Bronchial epithelial cell (primary cell): ENCODE measurements at places on chromosomes 13 and 19.

DNA sequence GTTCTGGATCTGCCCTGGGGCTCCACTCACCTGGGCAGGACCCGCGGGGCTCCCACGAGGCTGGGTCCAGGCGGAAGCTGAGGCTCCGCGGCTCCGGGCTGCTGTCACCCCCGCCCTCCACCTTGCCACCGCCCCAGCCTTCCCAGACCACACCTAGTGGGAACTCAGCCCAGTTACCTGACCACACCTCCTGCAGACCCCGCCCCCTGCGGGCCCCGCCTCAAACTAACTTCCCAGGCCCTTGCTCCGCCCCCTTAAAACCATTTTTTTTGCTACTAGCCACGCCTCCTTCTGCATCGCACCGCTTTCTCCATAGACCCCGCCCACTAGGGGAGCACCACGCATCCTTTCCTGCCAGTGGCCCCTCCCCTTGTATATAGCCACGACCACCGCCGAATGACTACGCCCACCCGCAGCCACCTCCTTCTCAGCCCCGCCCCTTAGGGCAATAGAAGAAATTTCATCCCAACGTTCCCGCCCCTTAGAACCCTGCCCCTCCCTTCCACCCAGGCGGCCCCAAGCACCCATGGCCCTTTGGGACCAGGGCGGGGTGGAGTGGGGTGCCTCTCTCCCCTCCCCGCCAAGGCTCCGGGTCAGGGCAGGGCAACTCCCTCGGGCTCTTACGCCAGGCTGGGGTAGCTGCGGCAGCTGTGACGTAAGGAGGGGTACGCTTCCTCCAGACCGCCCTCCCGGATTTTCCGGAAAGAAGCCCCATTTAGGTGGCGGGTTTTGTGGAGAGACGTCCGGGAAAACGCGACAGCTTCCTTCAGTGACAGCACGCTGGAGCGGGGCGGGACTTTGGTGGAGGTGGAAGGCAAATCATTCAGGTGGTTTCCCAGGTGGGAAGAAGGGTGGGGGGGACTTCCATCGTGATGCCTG, at the start of gene SH2D3A:
Gene SH2D3A, minus strand, starts transcription at position 79 of the 879 bp plus-strand sequence. CDS start 3,687 bp downstream, outside the sequence.
- DNase-seq = peak; percentile 90

DNA sequence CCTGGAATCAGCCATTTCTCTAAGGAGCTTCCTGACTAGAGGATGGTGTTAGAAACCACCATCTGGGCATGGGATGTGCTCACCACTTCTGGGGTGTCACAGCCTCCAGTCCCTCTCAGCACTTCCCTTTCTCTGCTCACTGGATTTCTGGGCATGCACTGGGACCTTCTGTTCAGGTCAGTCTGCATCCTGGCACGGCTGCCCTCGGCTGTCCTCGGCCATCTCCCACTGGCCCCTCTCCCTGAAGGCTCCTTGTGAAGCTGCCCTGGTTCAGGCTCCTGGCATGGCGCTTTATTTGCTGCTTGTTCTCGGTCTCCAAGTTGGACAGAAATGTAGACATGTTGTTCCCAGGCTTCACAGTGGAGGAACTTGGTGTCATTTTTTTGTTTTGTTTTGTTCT, 60.0 kb downstream of the TEX29 start:
- no peak for DNase-seq

DNA sequence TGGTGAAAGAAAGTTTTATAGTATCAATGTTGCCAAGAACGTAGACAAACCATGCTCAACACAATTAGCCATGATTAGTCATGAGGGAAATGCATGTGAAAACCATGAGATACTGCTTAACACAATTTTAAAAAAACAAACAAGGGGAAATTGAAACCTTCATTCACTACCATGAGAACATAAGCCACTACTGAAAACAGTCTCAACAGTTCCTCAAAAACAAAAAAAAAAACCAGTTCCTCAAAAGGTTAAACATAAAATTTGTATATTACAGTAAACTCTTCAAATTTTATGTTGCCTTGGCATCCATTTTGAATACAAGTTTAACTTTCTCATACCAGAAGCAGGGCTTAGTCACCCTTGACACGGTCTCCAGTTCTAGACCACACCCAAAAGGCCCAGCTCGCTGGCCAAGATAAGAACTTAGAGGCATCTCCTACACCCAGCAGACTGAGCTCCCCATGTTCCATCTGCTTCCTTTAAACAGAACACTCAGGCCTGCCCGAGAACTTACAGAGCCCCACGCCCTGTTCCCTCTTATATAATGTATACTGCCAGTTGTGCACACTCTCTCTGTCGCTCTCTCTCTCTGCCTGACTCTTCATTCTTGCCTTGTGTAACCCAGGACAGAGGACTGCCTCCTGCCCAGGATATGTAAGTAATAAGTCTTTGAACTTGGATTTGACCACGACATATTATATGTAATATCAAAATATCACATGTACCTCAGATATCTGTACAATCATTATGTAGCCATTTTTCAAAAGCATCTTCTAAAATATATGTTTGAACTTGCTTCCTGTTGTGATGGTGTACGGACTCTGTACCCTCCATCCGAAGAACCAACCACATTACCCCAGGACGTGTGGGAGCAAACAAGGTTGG, 67.4 kb downstream of the STK24 start:
- peak; percentile 86 for DNase-seq

- DNase-seq = peak; percentile 22
Measured at GRCh38 chr13:63107179-63107943, 1691.7 kb upstream of the PCDH20 start.

- no peak for DNase-seq
Measured at GRCh38 chr13:43171489-43171888, 148.1 kb downstream of the DNAJC15 start.

DNA sequence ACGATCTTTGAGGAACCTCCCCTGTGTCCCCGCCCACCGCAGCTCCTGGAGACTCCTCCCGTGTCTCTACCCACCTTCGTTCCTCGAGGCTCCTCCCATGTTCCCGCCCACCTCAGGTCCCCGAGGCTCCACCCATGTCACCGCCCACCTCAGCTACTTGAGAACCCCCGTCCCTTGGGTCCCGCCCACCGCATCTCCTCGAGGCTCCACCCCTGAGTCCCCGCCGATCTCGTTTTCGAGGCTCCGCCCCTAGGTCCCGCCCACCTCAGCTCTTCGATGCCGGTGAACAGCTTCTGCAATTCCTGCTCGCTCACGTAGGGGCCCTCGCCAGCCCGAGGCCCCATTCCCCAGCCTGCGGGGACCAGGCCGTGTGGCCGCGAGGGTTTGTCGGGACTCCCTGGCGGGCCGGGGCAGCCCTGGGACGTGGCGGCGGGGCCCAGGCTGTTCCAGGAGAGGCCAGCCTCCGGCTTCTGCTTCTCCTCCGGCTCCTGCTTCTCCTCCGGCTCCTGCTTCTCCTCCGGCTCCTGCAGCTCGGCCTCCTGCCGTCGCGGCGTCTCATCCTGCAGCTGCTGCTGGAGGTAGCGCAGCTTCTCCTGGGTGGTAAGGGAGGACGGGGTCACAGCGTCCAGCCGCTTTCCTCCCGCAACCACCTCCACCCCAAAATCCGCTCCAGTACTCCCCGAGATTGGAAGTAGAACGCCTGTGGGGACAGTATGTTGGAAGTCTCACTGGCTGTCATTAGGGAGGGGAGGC, 16.7 kb downstream of the TSKS start:
- no peak for DNase-seq

GRCh38 chr19:52638601-52639000, 446 bp upstream of the ZNF83 start:
- DNase-seq = no peak

GRCh38 chr19:47545061-47545948, 27.6 kb downstream of the ZNF541 start:
- DNase-seq = no peak

GRCh38 chr13:65911546-65912193, 1318.5 kb downstream of the PCDH9 start:
- DNase-seq = no peak

DNA sequence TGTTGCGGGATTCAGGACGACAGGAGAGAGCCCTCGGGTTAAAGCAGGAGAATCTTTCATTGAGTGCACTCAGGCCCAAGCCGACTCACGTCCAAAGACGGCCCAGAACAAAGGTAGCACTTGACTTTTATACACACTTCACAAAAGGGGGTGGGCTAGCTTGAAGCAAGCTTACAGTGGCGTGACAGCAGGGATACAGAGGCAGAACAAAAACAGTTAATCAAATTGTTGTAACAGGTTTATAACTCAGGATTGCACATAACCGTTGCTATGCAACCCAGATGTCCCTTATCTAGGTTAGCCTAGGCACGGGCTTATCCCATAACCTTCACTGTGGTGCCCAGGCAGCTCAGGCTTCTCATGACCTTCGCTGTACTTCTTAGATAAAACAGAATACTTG, 2.0 kb downstream of the MED25 start:
- no peak for DNase-seq

GRCh38 chr13:62633448-62633847, 1217.8 kb upstream of the PCDH20 start:
- DNase-seq = no peak

DNA sequence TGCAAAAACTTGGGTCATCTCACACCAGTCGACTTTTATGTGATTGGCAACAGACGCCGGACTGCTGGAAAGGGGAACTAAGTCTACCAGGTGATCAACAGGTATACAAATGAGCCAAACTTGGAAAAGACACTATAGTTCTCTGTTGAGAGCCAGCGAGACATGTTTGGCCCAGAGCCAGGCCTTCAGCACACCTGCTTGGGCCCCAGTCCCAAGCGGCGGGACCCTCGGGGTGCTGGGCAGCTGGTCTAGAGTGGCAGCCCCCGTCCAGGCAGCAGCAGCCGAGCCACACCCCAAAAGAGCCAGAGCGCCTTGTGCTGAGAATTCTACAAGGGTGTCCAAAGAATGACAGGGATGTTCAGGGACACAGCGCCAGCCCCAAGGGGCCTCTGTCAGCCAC, 28.0 kb downstream of the NAXD start:
- DNase-seq = no peak

- peak; percentile 56 for DNase-seq
Measured at GRCh38 chr13:99087954-99088491, 110.2 kb upstream of the DOCK9 start.

- no peak for DNase-seq
Measured at GRCh38 chr13:47004027-47004426, 107.2 kb upstream of the HTR2A start.

DNA sequence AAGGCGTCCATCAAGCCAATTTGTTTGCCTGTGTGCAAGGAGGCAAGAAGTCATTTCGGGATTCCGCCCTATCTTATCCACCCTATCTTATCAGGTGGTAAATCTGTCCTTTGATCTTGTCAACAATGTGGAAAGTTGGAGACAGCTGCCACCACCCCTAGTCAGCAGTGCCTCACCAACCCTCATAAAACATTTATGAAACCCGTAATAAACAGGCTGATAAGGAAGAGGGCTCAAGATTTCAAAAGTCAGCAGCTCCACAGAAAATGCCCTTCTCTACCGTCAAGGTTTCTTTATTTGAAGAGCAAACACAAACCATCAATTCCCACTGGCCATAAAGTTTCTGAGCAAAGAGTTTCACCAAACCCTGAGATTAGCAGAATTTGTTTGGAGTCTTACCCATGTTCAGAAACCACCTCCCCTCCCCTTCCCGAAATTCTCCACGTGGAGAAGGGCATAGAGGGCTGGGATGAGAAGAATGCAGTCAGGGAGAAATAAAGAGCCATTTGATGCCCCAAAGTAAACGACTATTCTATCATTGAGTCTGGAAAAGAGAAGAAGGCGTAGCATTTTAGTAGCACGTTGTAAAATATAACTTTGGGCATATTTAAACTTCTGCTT, 196.0 kb upstream of the GPR12 start:
- no peak for DNase-seq

- no peak for DNase-seq
Measured at GRCh38 chr13:45479661-45480060, 14.9 kb downstream of the COG3 start.

DNA sequence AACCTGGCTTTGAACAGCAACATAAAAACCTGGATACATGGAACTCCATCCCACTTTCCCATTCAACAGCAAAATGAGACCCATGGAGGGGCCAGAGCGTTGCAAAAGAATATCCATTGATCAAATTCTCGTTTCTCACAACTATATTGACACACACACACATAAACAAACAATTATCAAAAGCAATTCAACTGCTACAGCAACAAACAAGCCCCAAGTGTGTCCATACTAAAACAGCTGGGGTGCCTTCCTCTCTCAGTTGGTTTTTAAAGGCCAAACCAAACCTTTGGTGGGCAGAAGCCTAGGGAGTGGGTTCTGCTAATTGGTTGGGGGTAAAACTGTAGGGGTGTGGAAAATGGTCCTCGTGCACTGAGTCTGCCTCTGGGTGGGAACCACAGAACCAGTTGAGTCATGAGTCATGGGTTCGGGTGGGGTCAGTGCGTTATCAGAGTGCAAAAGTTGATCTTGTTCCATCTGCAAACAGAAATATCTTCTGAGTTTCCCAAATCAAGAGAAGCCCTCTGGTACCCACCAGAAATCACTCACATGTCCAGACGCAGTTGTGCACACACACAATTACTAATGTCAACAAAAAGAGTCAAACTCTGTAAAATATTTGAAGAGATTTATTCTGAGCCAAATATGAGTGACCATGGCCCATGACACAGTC, 18.5 kb downstream of the GPR42 start:
- DNase-seq = no peak

DNA sequence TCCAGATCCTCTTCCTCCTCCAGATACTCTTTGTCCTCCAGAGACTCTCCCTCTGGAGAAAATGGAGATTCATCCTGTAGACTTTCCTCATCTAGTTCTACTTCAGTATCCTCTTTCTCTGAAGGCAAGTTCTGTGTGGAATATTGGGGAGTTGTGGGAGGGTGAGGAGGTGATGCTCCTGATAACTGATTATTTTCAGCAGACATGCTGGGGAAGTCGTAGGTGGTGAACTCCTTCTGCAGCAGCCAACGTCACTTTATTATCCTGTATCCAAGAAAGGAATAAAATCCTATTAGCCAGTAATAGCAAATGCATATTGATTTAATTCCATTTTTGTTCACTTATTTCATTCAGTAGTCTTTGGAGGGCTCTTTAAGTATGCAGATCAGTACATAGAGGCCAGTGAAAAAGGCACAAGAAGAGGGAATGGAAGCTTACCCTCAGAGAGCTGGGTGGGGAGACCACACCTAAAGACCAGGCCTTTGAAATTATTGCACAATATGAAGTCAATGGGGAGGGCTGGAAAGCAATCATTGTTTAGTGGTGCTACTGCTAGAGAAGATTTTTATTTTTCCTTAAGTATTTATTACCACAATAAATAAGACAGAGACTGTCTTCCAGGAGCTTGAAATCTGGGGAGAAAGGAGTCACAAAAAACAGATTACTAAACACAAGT, 18.6 kb downstream of the ERICH6B start:
- no peak for DNase-seq

- DNase-seq = peak; percentile 95
Measured at GRCh38 chr19:47633517-47633916, 24.6 kb downstream of the BICRA start.

GRCh38 chr19:9914001-9914314, 22.4 kb downstream of the OLFM2 start:
- no peak for DNase-seq

DNA sequence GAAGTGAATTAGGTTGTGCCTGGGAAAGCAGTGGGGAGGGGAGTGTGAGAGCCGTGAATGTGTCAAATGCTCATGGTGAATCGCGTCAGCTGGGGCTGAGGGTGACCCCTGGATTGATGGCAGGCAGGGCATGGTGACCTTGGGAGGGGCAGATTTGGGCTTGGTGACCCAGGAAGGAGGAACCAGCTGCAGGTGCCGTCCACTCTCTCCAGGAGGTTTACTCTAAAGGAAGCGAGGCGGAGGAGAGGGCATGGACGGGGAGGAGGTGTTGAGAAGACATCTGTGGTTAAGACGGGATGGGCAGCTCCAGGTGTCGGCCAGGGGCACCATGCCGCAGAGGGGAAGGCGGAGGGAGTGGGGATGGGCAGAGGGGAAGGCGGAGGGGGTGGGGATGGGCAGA, 28.7 kb downstream of the TMEM255B start:
- DNase-seq = no peak

- DNase-seq = no peak
Measured at GRCh38 chr13:75818179-75818967, 182.2 kb downstream of the LMO7 start.
